Left lobe of liver (tissue), 2 donors: ENCODE measurements at places on chromosomes 5 and 9.

DNA sequence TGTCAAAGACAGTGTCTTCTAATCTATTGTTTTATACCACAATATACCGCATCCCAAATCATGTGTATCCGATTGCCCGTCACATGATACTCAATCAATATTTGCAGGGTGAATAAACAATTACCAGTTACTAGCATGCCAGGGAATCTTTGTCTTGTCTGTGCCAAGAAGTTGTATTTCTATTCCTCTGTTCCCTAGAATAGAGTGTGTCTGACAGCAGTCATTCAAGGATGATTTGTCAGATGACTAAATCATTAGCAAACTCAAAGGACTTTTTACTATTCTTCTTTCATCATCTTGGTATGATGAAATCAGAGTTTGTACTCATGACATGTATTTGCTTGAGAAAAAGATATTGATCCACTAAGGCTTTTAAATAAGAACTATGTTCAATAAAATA is 348.8 kb downstream of the HTR1A start:
- no peak for DNase-seq

DNA sequence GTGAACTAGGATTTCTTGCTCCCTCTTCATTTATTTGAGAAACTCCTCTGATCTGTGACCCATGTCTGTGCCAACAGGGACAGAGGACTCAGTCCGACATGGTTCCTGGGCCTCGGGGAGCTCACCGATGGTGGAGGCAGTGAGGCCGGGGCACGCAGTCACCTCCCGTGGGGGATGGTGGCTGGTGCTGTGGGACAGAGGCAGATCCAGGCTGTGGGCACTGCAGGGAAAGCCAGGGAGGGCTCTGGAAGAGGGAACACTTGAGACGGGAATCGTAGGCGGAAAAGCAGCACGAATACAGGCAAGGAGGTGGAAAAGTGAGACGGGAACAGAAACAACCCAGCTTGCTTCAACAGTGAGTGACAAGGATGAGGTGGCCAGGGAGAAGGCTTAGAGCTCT is 127.8 kb downstream of the GABBR2 start:
- no peak for DNase-seq

DNA sequence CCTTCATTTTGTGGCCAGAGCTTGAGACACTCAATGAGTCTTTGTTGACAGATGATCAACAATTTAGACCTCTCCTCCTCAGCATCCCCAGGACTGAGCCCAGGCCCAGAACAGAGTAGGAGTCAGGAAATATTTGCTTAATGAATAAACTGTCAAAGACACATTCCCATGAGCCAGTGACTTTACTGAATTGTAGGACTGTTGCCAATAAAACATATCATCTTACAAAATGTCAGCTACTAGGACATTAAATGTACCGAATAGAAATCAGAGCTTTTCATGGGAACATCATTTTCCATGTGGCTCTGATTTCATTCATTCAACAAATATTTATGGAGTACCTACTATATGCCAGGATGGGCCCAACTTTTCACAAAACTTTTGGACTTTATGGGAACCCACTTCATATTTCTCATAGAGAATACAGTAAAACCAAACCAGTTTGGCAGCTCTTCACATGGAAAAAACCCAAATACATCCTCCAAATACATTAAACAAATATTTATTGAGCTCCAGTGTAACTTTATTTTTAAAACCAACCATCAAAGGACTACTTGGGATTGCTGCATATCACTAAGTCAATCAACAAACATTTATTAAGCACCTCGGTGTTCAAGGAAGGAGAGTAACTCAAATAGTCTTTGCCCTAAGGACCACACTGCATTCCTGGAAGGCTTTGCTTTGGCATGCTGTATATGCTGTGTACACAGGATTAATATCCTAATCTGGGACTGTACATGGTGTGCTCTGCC is 11.4 kb downstream of the VDAC1 start:
- no peak for DNase-seq

DNA sequence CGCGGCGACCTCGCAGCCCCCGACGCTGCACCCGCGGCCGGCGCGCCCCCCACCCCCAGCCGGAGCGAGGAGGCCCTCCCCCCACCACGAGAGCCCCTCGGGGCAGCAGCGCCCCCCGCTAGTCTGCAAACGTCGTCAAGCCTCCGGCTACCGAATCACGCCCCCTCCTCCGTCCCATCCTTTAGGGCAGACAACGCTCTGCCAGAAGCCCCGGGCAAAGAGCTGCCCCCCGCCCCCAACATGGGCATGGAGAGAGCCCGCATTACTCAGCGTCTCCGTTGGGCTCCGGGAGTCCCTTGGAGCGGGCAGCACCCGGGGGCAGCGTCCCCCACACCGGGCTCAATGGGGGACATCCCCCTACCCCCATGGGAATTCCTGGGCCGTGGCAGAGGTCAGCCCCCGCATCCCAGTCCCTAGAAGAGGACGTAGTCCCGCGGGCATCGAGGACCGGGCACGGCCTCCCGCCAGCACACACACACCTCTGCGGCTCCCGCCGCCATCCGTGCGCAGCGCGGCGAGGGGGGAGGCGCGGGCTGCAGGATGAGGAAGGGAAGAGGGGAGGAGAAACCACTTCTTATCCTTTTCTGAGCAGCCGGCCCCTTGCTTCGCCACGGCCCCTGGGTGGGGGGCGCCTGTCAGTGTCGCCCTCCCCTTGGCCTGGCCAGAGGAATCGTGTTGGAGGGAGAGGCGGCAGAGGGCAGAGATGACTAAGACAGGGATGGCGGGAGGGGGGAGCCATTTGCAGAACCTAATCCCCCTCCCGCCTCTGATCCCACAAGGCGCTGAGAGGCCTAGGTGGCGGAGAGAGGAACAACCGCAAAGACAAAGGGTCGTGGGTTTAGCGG is 750 bp downstream of the DNM1 start:
- no peak for DNase-seq

DNA sequence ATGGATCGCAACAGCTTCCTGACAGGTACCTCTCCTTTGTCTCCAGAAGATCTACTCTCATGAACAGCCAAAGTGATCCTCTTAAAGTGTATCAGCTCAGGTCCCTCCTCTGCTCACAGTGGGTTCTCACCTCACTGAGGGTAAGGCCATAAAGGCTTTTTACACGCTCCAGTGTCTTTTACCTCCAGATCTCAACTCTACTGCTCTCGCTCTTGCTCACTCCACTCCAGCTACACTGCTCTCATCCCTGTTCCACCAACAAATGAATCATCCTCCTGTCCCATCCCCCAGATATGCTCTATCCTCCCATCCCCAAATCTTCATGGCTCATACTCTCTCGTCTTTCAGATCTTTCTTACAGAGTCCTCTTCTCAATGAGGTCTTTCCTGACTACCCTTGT is 248.6 kb upstream of the EFNA5 start:
- no peak for DNase-seq

DNA sequence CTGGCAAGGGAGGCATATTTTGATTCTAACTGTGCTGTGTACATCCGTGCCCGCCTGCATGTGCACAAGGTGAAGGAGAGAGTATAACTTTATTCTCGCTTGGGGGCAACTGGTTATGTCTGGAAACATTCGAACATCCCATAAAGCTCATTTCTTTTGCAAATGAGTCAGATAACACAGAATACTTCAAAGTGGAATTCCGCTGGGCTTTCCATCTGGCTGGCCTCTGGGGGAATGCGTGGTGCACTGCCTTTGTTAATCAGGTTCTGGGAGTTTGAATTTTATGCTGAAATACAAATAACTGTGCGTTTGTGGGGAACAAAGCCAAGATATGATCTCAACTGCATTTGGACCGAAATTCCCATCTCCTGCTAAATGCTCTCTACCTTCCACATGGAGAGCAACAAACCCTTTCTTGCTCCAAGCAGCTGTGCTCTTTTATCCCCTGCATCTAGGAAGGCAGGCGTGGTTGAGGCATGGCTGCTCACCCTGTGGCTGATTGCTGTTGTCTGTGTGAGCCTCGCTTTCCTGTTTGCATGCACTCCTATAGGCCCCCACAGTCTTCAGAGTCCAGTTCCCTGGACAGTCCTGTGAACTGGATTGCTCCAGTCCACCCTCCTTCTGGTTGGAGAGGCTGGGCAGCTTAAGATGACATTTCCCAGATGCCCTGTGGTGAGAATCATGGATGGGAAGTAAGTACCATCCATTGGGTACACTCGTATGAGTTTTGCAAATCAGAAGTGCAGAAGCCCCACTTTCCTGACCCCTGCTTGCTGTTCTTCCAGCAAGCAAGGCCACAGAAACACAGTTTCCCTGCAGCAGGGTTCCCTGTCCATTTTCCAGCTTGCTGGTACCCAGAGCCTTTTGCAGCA is 82.9 kb upstream of the ALDH1B1 start:
- DNase-seq = no peak

GRCh38 chr9:137441289-137441934 is at the start of gene ENTPD8:
Gene ENTPD8, minus strand, starts transcription at chr9:137441357. Its CDS starts 3,072 bp downstream, at chr9:137438285.
- peak; percentile 94 for DNase-seq
